Vagina (tissue), 2 donors: ENCODE measurements at places on chromosomes 1 and 21.

DNA sequence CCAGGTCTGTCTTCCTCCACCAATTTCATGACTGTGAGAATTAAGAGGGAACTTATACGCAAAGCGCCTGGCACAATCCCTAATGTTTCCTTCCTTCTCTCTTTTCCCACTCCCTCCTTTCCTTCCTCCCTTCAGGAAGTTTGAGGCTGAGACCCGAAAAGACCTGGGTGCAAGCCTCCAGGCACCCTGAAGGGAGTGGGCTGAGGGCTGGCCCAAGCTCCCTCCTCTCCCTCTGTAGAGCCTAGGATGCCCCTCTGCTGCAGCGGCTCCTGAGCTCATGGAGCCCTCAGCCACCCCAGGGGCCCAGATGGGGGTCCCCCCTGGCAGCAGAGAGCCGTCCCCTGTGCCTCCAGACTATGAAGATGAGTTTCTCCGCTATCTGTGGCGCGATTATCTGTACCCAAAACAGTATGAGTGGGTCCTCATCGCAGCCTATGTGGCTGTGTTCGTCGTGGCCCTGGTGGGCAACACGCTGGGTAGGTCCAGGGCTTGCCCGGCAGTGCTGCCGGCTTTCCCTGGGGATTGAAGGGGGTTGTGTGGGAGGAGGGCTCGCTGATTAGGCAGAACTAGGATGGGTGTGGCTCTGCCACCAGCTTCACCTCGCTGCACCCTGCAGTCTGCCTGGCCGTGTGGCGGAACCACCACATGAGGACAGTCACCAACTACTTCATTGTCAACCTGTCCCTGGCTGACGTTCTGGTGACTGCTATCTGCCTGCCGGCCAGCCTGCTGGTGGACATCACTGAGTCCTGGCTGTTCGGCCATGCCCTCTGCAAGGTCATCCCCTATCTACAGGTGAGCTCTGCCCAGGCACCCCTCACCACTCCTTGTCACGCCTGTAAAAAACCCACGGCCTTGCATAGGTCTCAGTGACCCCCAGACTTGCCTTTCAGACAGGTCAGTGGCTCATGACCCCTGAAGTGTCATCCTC is 1.7 kb downstream of the HCRTR1 start:
- no peak for DNase-seq

- DNase-seq: no peak
Observed at GRCh38 chr1:172343240-172344160, 77.0 kb upstream of the C1orf105 start.

GRCh38 chr1:169576935-169577331 is 9.3 kb downstream of the F5 start:
- DNase-seq: no peak

DNA sequence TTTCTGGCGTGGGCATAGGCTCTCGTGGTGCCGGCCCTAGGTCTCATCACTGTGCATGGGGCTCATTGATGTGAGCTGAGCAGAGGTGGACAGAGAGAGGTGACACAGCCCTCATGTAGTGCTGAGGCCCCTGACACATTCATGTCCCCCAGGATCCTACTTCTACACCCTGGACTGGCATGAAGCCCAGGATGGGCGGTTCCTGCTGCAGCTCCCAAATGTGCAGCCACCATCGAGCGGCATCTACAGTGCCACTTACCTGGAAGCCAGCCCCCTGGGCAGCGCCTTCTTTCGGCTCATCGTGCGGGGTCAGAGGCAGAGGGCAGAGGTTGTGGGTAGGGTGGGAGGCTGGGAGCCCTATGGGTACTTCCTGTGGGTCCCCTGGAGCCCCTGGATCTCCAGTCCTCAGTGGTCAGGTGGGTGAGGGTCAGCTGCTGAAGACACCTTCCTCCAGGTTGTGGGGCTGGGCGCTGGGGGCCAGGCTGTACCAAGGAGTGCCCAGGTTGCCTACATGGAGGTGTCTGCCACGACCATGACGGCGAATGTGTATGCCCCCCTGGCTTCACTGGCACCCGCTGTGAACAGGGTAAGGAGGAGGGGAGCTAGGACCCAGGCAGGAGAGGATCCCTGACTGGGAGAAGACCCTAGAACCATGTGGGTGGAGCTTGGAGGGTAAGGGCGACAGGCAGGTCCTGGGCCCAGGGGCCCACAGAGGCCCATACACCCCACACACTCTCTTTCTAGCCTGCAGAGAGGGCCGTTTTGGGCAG is 6.1 kb downstream of the TIE1 start:
- no peak for DNase-seq

- no peak for DNase-seq
Observed at GRCh38 chr1:54272772-54273091, 72.8 kb downstream of the MRPL37 start.

GRCh38 chr1:38068980-38069340 is 22.4 kb upstream of the POU3F1 start:
- DNase-seq: no peak

- no peak for DNase-seq
Observed at GRCh38 chr1:27343639-27344025, 1.8 kb downstream of the SYTL1 start.

DNA sequence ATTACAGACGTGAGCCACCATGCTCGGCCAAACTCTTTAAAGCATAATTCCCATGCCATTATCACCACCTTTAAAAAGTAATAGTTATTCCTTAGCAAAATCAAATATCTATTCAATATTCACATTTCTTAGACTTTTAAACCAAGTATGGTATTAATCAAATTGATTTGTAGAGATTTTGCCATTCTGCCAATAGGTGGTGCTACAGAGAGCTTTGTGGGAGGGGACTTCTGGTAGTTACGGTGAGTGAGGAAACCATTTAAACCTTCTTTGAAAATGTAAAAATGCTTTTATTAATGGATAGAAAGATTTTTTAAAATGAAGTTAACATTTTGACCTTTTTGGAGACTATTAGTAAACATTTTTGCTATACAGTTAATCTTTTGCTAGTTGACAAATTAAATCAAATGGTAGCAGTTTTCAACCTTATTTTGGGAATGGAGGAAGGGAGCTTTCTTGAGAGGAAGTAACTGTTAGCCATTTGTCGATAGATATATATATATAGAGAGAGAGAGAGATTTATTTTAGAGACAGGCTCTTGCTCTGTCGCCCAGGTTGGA is 19.3 kb downstream of the IARS2 start:
- no peak for DNase-seq
